NCI-H1092 (cell line): ENCODE measurements at places on chromosomes 12 and 14.

- no peak for DNase-seq
Observed at GRCh38 chr14:66111891-66112290, 374.3 kb upstream of the CCDC196 start.

GRCh38 chr12:72304751-72305150 is 32.6 kb downstream of the TRHDE start:
- DNase-seq: no peak

- no peak for DNase-seq
Observed at GRCh38 chr14:75426332-75427125, 1.3 kb upstream of the JDP2 start.

DNA sequence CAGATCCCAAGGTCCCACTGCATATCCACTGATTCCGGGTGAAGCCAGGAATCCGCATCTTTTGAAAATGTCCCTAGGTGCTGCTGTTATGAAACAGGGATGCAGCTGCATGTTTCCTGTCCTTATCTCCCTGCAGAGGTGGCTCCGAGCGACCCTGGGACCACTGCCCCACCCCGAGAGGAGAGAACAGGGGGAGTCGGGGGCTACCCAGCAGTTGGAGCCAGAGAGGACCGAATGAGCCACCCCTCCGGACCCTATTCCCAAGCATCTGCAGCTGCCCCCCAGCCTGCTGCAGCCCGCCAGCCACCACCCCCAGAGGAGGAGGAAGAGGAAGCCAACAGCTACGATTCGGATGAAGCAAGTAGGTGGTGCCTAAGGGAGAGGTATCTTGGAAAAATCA is 30.3 kb upstream of the OAS1 start:
- no peak for DNase-seq

GRCh38 chr12:51820526-51821439 is 27.7 kb downstream of the FIGNL2 start:
- peak; percentile 69 for DNase-seq

GRCh38 chr12:116745554-116745953 is 7.4 kb downstream of the RNFT2 start:
- no peak for DNase-seq

DNA sequence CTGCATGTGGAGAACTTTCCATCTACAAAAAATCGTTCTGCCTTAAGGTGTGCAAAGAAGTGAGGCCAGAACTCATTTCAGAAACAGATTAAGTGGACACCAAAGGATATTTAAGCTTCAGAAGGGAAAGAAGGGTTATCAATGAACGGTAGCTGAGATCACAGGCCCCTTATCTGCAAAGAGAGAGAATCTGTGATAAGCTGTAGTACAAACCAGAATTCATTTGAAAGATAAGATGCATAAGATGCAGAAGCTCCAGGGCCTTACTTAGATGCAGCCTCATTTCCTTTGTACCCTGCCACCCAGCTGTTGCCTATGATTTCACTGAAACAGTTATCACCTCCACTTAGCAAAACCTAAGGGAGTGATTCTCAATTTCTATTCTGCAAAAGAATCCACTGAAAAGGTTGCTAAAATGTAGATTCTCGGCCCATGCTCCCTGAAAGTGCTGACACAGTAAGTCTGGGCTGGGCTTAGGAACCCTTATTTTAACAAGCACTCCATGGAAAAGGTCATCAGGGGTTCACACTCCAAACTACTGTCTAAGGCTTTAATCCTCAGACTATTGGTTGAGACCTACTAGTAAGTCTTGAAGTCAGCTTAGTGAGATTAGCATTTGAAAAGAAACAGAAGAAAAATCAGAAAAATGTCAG is 64.8 kb downstream of the HELB start:
- DNase-seq: no peak

- DNase-seq: no peak
Observed at GRCh38 chr12:104122298-104122697, 15.7 kb downstream of the NFYB start.

GRCh38 chr12:108568338-108569154 is 6.2 kb downstream of the ISCU start:
- peak; percentile 30 for DNase-seq

- no peak for DNase-seq
Observed at GRCh38 chr14:100085462-100085861, 20.2 kb downstream of the EVL start.

- no peak for DNase-seq
Observed at GRCh38 chr12:23504043-23504442, 445.4 kb downstream of the SOX5 start.

- DNase-seq: no peak
Observed at GRCh38 chr12:104738331-104738730, 219.8 kb downstream of the SLC41A2 start.

GRCh38 chr14:53048631-53049030 is 97.8 kb upstream of the FERMT2 start:
- DNase-seq: no peak

- DNase-seq: no peak
Observed at GRCh38 chr14:63656194-63656593, 14.5 kb upstream of the WDR89 start.

- DNase-seq: no peak
Observed at GRCh38 chr14:71365361-71365760, 458.1 kb downstream of the PCNX1 start.

- DNase-seq: no peak
Observed at GRCh38 chr14:76772300-76773187, 11.3 kb downstream of the VASH1 start.

DNA sequence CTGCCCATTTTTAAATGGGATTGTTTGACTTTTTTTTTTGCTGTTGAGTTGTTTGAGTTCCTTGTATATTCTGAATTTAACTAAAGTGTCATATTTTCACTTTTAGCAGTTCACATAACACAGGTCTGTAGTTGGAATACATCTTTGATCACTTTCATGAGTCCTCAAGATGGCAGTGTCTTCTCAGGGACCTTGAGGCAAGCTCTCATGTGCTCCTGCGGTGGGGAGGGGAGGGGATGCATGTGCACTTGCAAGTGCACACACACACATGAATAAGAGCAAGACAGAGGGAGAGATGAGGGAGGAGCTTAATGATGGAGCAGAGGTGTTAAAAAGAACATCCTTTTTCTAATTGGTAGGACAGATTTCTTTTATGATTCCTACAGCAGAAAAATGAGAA is 291.4 kb upstream of the OR4E1 start:
- DNase-seq: no peak

DNA sequence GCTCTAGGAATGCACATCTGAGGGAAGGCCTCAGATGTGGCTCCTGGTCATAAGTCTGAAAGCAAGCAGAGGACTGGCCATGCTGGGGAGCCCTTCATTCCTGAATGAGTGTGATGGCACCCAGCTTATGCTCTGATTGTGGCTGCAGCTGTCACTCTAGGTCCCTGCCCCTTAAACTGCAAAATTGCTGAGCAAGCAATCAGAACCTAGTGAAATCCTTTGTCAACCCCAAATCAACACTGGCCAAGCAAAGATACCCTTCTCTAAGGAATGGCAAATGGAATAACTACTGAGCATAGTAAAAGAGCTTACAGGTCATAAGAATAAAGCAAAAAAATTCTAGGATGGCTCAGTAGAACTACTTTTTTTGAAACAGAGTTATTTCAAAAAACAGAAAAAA is 4.3 kb upstream of the PLEKHG7 start:
- no peak for DNase-seq

DNA sequence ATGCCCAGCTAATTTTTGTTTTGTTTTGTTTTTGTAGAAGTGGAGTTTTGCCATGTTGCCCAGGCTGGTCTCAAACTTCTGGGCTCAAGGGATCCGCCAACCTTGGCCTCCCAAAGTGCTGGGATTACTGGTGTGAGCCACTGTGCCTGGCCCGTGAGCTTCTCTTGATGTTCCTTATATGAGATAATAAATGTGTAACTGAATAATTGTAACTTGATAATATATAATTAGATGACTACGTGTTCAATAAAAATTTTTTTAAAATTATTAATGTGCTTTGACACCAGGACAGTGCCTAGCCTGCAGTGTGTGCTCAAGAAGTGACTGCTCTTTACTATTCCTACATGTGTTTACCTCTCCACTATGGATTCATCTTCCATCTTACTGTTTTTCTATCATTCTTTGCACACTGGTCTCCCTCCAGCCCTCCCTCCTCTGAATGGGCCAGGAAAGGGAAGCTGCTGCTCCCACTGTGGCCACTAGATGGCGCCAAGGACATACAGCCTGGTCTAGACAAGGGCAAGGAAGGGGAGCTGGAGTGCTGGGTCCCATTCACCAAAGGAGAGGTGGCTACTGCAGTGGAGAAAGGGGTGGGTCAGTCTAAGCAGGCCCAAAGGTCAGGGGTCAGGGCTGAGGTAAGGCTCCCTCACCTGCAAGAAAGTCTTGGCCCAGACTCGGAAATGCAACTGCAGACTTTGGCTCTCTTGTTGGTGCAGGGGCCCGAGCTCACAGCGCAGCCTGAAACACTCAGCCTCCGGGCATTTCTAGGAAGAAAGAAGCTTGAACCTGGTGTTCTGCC is 14.7 kb upstream of the ZNF385A start:
- peak; percentile 79 for DNase-seq

- DNase-seq: peak; percentile 23
Observed at GRCh38 chr14:69990323-69990722, 111.1 kb downstream of the SMOC1 start.

DNA sequence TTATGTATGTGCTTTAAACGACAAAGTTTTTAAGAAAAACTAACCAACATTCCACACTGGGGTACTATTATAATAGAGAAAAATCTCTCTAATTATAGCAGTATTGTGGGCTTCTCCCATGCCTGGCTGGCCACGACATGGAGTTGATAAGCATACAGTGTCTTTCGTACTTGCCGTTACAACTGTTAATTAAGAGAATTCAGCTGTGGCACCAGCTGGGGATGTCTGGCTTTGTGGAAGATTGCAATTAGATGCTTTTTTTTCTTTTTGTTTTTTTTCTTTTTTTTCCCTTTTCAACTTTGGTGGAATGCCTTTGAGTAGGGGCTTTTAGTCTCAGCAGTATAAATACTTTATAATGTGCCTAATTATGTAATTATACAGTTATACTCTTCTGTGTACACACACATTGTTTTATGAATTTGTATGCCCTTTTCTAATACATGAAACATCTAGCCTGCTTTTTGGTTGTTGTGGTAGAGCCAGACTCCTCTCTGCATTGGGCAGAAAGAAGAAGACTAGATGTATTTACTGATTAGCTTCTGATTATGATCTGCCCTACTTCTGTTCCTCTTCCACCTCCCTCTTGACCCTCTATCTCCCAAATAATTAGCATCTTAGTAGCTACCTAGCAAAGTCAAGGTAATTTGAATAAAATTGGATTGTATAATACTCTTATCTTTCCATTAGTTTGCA is 76.4 kb downstream of the SUSD6 start:
- no peak for DNase-seq

- no peak for DNase-seq
Observed at GRCh38 chr12:11927286-11927935, 143.3 kb upstream of the BCL2L14 start.

- peak; percentile 24 for DNase-seq
Observed at GRCh38 chr12:56488041-56488955, at the start of gene GLS2. Gene GLS2 (minus strand): TSS chr12:56488161. CDS start chr12:56488118, 43 bp downstream.

GRCh38 chr14:104445086-104445485 is 134.5 kb upstream of the C14orf180 start:
- no peak for DNase-seq

DNA sequence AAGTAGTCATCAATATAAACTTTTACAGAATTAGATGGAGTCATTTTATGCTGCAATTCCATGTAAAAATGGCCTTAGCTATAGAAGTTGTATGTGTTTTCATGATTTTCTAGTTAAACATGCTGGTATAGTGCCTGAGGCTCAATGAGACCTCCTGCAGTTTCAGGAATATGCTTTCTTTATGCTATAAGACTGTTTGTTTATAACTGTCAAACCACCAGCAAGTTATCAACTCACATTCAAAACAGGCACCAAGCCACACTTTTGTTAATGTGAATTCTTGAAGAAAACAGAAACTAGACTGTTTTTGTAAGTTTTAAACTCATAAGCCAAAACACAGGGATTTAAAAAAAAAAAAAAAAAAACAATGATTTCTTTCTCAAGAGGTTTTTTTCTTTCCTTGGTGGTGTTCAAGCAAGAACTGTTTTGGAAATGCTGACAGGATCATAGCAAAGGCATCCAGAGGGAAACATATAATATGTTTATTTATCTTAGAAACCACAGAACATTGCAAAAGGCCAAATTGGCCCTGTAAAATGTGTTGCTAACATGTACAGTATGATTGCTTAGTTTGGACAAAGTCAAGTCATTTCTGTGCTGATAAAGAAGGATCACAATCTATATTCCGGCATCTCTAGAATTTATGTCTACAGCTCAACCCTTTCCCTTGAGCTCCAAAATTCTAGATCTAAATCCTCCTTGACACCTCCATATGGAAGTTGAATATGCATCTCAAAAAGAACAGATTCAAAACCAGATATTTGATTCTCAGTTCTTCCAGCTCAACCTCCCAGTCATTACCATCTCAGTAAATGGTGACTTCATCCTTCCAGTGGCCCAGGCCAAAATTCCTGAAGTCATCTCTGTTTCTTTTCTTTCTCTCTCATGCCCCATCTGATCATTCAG is 29.0 kb upstream of the LUM start:
- no peak for DNase-seq

DNA sequence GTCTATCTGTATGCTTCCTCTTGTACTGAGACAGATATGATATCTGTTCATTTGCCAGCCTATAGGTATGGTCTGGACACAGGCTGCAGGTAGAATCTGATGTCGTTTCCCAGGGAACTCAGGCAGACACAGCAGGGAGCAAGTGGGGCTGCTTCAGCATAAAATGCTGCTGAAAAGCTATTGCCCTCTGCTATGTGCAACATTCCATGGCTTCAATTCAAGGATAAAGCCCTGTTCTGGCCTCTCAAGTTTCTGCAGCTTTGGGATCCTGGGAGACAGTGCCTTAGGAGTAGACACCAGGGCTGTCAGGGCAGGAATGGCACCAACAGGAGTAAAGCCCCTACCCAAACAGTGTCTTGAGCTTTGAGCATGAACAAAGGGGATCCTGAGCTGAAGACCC is 173.5 kb downstream of the SLC41A2 start:
- no peak for DNase-seq

- DNase-seq: no peak
Observed at GRCh38 chr14:72332046-72332445, 399.8 kb downstream of the RGS6 start.

DNA sequence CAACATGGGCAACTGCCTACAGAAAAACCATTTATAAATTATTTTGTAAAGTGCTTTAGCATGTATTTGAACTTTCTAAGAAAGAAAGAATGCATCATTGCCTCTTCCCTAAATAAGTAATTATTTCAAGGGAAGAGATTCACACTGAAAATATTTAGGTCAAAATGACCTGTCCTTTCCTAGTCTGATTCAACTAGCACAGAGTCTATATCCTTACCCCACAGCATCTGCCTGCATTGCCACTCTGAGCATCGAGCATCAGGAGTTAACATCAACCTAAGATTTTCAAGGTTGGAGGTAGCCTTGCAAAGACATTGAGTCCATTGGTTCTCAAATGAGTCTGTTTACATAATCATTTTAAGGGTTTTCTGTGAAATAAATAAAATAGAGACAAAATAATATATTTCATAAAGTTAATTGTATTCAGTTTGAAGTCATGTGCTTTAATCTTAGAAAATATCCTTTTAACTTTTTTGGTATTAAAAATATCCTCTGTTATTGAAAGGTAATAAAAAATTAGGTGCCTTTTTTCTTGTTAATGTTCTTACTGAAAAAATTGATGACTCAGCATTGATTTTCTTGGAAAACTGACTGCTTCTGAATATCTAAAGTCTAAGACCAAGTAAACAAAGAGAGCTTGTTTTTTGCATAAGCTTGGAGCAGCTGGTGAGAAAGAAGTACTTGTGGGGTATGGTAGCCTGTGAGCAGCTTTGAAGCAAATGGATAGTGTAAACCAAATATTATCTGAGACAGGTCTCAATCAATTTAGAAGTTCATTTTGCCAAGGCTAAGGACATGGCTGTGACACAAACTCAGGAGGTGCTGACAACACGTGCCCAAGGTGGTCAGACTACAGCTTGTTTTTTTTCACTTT is 269.0 kb upstream of the CLEC14A start:
- DNase-seq: no peak

GRCh38 chr12:32893043-32893442 is 3.5 kb downstream of the PKP2 start:
- DNase-seq: no peak
